Stromal cell of bone marrow (primary cell): ENCODE measurements at places on chromosomes 16 and 17.

DNA sequence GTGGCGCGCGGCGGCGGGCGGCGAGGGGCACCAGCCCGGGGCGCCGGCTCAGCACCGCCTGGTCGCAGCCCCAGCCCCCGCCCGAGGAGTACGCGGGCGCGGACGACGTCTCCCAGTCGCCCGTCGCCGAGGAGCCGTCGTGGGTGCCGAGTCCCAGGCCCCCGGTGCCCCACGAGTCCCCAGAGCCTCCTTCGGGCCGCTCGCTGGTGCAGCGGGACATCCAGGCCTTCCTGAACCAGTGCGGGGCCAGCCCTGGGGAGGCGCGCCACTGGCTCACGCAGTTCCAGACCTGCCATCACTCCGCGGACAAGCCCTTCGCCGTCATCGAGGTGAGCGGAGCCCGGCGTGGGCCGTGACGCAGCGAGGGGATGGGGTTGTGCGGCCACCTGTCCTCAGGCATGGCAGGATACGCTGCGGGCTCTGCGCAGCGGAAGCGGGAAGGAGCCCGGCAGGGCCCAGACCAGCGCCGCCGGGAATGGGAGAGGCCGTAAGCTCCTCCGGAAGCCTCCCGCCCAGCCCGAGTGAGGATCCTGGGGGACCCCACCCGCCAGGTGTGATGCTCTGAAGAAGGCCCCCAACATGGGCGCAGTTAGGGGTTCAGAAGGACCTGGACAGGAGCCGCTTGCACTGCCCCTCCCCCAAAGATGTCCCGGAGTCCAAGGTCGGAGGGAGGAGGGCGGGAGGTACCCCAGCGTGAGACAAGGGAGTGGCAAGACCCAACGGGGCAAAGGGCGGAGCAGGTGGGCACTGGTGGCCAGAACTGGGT lies 522 bp downstream of the NAGS start:
- DNase-seq, result no peak

DNA sequence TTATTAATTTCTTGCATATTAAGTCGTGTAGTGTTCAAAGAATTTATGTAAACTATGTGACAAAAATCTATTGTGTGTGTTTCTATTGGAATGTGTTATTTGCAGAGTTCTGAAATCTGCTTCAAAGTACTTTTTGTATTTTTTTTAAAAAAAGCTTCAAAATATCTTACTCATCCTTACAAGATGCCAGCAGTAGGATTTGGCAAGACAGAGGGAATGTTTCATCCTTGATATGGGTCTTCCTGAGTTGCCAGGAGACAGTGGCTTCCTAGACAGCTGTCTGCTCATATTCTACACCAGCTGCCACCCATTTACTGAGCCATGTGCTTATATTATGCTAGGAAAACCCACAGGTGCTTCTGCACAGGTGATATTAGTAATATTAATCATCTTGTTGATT lies 36.4 kb downstream of the EFCAB5 start:
- peak; percentile 67 for DNase-seq

DNA sequence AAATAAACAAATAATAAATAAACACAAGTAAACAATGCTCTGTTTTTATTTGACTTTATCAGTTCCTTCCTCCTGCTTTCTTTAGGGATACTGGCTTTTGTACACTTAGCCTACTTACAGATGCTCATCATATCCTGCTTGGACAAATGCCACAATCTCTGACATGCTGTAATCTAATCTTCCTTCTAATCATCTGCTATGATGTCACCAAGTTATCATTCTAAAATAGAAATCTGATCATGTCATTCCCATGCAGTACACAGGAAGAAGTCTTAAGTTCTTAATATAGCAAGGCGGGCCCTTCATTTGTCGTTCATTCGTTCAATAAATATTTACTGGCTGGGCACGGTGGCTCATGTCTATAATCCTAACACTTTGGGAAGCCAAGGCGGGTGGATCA lies 9.1 kb upstream of the UBB start:
- no peak for DNase-seq

GRCh38 chr17:50266384-50267073 lies 7.7 kb upstream of the TMEM92 start:
- peak; percentile 67 for DNase-seq

- DNase-seq, result no peak
Observed at GRCh38 chr16:51440131-51440889, 289.2 kb upstream of the SALL1 start.

DNA sequence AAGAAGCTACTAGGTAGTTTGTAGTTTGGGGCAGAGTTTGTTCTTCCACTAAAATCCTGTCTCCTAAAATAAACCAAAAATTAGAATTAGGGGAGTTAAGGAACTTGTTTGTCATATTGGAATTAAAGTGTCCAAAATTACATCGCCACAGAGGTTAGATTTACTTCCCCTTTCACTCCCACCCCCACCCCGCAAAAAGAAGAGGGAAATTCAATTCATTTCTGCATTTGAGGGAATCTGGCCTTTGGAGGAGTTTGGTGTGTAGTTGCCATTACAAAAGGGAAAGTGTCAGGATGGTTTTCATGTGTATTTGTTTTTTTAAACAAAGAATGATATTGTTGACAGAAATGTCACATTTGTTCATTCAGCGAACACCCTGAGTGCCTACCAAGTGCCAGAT lies 5.8 kb downstream of the TMEM97 start:
- no peak for DNase-seq

- DNase-seq, result no peak
Observed at GRCh38 chr17:82231562-82232321, 2.9 kb downstream of the SLC16A3 start.

DNA sequence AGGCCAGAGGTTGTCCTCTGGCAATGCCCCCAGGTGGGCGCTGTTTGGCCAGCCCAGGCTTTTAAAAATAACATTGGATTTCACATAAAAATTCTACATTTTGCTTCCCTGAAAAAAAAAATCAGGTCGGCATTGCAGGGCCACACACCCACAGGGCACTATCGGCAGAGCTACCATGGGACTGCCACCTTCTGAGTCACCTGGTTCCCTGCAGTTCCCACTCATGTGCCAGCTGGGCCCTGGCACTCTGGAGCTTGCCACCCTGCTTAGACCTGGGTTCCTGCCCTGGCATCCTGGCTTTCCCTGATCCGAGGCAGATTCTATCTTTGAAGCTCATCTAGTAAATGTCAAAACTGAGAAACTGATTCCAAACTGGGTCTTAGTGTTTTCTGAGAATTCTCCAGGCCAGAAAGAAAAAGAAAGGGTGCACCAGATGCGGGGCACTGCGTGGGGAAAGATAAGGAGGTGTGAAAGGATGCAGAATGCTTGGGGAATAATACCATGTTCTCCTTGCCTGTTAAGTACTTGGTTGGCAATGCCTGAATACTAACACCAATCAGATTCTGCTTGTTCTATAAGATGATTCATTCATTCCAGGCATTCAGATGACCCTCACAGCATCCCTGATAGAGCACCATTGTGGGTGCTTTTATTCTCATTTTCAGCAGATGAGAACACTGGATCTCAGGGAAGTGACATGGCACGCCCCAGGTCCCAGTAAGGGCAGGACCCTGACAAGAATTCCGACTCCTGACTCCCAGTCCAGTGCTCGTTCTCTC lies 51.8 kb downstream of the RAI1 start:
- no peak for DNase-seq
